Activated CD8-positive, alpha-beta memory T cell treated with anti-CD3 and anti-CD28 coated beads for 48 hours (primary cell): ENCODE measurements at places on chromosomes 5 and 9.

GRCh38 chr5:18720002-18720401 lies 1085.7 kb downstream of the TAF11L14 start:
- no peak for DNase-seq

DNA sequence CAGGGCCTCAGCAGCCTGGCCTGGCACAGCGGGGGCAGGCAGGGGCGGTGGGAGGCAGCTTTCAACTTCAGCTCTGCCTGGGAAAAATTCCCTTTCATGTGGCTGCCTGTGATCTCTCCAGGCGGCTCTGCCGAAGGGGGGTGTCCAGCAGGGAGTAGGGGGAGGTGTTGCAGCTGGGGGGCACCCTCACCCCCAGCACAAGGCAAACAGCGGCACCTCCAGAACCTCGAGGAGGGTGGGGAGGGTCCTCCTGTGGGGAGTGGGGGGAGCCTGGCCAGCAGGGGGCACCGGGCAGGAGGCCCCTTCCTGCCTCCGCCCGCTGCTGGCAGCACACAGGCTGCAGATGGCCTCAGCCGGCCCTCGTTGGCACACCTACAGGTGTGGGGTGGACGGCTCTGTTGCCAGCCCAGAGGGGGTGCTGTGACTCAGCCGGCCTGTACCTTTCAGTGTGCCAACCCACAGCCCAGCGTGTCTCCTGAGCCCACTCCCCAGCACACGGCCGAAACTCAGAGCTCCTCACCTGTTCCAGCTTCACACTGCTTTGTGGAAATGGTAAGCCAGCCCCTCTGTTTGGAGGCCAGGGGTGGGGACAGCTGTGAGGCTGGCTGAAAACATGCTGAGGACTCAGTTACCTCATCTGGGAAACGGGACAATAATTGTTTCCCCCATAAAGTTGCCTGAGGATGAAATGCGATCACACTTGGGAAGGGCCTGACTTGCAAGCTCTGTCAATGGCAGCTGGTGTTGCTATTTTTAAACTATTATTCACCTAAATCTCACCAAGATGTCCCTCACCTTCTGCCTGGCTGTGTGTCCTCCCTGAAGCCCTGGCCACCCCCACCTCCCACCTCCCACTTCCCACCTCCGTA lies 37.0 kb downstream of the CXXC5 start:
- DNase-seq: no peak

GRCh38 chr5:99058466-99058865 lies 129.7 kb upstream of the CHD1 start:
- no peak for DNase-seq

- no peak for DNase-seq
Observed at GRCh38 chr9:101027733-101028345, 688 bp upstream of the PLPPR1 start.

DNA sequence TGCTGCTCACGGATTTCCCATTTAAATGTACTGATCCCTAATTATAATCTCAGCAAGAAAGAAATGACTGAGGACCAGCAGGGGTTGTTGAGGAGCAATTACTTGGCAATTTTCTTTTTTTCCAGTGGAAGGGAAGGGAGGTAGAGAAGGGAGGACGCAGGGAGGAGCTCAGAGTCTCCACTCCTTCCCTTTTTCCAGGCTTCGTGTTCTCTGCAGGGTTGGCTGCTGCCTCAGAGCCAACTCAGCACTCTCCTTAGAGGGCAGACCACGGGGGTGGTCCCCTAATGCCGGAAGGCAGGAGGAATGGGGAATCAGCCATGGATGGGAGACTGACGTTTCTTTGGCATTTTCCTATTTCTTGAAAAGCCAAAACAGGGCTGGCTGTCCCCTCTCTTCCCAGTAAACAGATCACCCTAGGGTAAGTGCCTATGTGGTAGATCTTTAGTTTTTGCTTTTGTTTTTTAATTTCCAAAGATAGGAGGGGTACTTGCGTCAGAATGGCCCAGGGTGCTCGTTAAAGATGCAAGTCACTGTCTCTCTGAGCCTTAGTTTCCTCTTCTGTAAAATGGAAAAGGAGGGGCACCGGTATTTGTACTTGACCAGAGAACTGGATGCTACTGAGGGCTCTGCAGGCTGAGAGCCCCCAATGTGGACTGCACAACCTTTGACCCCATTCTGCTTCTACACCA lies 39.6 kb upstream of the LCP2 start:
- DNase-seq: no peak

- DNase-seq: no peak
Observed at GRCh38 chr9:109449036-109449798, 48.9 kb downstream of the PTPN3 start.

- no peak for DNase-seq
Observed at GRCh38 chr5:142016556-142016955, 3.7 kb upstream of the GNPDA1 start.

DNA sequence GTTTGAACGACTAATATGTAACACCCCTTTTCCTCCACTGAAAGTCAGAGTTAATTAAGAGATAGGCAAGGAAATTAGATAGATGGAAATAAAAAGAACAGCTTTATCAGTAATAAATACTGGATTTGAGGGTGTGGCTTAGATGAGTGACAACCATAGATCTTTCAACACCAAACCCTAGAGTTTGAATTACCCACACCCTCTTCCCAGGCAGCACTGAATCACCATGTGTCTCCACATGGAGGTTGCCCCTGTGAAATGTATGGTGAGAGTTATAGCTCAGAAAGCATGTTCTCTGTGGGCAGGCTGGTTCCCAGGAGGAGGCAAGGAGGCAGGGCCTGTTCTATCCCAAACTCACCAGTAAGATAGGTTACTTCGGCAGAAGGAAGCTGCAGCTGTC lies 69.7 kb downstream of the TMEM174 start:
- DNase-seq: no peak

GRCh38 chr9:131706608-131706970 lies 33.3 kb downstream of the RAPGEF1 start:
- DNase-seq: no peak

GRCh38 chr5:94746731-94747124 lies 128.3 kb downstream of the SLF1 start:
- DNase-seq: no peak

GRCh38 chr9:89844075-89844474 lies 239.3 kb downstream of the GADD45G start:
- DNase-seq: no peak

DNA sequence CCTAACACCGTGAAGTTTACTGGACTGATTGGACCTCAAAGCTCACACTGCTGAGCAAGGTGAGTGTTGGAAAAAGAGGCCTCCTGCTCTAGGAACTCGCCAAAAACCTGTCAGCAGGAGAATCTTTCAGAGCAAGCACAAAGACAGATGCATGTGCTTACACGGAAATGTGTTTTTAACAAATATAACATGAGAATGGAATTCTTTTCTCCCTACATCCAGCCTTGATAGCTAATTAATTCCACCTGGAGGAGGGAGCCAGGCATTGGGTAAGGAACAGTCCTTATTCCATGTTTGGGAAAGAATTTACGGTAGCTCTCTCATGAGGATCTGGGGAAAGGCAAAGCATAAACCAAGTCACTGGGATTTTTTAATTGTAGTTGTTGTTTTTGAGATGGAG lies 98.8 kb downstream of the KLF4 start:
- no peak for DNase-seq

DNA sequence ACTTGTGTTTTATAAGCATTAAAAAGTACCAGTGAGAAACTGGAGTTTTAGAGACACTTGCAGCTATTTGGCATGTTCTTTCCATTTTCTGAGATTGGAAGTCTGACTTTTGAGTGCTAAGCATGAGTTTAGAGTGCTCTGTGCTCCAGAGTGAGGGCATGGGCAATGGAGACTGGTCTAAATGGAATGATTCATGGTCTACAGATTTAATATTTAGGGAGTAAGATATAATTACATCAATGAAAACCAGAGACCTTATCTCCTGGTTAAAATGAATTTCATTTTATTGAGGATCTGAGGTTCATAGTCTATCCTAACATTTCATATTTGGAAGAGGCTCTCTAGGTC lies 135.9 kb upstream of the RPS23 start:
- no peak for DNase-seq

DNA sequence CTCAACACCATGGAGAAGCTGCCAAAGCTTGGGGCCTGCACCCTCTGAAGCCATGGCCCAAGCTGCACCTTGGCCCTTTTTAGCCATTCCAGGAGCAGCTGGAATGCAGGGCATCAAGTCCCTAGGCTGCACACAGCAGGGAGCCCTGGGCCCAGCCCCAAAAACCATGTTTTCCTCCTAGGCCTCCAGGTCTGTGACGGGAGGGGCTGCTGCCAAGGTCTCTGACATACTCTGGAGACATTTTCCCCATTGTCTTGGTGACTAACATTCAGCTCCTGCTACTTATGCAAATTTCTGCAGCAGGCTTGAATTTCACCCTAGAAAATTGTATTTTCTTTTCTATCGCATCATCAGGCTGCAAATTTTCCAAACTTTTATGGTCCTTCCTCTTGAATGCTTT lies 64.6 kb downstream of the ELOVL7 start:
- DNase-seq: no peak

- DNase-seq: no peak
Observed at GRCh38 chr5:174563899-174564298, 160.5 kb upstream of the MSX2 start.

GRCh38 chr5:76855961-76856360 lies 6.1 kb downstream of the S100Z start:
- no peak for DNase-seq

- no peak for DNase-seq
Observed at GRCh38 chr5:138035605-138036537, 3.0 kb upstream of the FAM13B start.

DNA sequence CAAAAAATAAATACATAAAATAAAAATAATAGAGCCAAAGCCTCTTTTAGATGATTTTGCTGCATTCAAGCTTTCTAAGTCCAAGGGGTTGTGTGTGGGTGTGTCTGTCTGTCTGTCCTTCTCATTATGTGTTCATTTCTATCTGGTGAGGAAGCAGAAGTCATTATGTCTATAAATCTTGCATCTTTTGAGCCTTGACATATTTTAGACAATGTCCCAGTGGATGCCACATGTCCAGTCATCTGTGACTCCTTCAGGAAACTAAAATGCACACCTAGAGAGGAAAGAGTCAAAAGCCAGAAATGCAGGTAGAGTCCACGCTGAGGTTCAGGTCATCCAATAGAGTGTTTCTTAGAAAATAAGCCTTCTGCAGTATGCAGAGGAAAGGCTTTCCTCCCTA lies 80.9 kb downstream of the GALNT10 start:
- DNase-seq: no peak

- DNase-seq: no peak
Observed at GRCh38 chr5:142688281-142688989, 2.5 kb upstream of the FGF1 start.

- no peak for DNase-seq
Observed at GRCh38 chr9:91074866-91075265, 273.2 kb downstream of the SYK start.

DNA sequence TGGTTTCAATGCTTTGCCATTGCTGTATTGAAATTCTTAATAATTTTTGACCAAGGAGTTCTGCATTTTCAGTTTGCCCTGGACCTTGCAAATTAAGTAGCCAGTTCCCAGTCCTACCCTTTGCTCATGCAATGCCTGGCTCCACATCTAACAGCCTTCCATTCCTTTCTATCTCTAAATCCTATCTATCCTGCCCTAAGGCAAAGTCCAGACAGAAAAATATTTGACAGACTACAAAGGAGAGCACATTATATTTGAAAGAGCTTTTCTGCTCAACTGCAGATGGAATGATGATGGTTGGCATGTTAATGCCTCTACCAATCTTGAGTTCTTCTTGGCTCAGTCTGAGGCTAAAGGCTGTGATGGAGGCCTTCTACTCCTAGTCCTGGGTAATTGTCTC lies 15.5 kb downstream of the SLC22A4 start:
- no peak for DNase-seq

GRCh38 chr5:146466521-146467349 lies 19.6 kb downstream of the TCERG1 start:
- DNase-seq: no peak

- DNase-seq: no peak
Observed at GRCh38 chr9:124454296-124454695, 4.0 kb downstream of the ADGRD2 start.

GRCh38 chr5:90530736-90531487 lies 1.5 kb upstream of the LYSMD3 start:
- no peak for DNase-seq

GRCh38 chr5:43073597-43074546 lies 33.8 kb upstream of the ANXA2R start:
- no peak for DNase-seq

- DNase-seq: no peak
Observed at GRCh38 chr5:99032234-99033013, 103.6 kb upstream of the CHD1 start.

DNA sequence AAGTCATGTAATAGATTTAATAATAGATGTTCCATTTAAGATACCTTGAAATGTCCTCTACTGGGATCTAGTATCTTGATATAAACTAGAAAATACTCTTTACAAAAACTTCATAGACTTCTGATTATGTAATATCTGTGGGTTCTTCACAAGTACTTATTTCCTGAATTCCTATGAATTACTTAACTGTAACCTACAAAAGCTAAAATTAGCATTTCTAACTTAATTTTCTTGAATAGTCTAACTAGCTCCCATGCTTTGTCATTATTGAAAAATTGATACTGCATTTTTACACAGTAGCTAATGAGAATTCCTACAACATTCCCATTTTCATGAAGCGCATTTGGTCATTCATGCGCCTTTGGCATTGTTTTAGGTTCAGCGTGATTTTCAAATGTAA lies 1828.2 kb downstream of the MAT2B start:
- DNase-seq: no peak

DNA sequence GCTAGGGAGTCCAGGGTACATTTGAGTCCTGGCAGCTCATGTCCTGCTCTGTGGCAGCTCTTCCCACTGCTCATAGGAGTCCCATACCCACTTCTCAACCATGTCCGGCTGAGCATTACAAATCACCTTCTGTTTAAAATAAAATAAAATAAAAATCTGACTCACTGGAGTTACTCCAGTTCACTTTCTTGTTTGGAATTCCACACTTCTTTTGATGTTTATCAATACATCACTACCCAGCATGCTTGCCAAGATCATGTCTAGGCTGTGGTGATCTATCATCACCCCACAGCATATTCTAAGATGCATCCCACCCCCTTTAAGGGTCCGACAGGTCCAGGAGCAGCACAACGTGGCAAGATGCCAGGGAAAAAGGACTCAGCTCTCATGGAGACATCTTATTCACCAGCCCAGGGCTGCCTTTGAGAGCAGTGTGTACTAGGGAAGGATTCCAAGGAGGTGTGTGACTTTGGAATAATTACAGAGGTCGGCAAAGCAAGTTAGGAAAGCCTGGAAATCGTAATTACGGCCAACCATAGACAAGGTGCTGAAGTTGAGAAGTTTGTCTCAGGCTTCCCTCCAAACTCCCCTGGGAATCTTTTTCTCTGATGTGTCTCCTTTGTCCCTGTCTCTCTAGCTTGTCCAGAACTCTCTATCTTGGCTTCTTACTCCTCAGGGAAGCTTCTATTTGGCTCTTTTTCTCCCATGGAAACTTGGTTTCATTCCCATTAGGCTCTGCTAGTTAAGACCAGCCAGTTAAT lies 111.4 kb upstream of the SLC1A3 start:
- no peak for DNase-seq

- no peak for DNase-seq
Observed at GRCh38 chr9:104899759-104900247, 28.2 kb downstream of the ABCA1 start.

DNA sequence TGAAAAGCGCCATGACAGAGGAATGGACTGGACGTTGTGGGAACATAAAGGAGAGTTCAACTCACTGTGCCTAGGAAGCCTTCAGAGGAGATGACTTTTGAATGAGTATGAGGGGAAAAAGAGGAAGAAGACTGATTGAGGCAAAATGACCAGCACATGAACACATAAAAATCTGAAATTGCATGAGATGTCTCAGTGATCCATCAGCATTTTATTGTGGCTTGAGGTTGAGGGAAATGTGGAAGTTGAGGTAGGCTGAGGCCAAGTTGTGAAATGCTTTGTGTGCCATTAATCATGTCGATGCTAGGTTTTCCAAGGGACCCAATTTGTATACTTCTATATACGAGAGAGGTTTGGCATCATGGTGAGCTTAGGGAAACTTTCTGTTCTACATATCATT lies 140.9 kb upstream of the TLX3 start:
- DNase-seq: no peak
